Effector memory CD4-positive, alpha-beta T cell (primary cell): ENCODE measurements at places on chromosomes 7 and 10.
A peak's percentile ranks its signal among the peaks of the same experiment; 100 is the strongest.

- DNase-seq, result no peak
Measured at GRCh38 chr10:75754096-75754831, 322.8 kb downstream of the LRMDA start.

GRCh38 chr7:132398253-132398925, 177.9 kb downstream of the PLXNA4 start:
- DNase-seq, result no peak

DNA sequence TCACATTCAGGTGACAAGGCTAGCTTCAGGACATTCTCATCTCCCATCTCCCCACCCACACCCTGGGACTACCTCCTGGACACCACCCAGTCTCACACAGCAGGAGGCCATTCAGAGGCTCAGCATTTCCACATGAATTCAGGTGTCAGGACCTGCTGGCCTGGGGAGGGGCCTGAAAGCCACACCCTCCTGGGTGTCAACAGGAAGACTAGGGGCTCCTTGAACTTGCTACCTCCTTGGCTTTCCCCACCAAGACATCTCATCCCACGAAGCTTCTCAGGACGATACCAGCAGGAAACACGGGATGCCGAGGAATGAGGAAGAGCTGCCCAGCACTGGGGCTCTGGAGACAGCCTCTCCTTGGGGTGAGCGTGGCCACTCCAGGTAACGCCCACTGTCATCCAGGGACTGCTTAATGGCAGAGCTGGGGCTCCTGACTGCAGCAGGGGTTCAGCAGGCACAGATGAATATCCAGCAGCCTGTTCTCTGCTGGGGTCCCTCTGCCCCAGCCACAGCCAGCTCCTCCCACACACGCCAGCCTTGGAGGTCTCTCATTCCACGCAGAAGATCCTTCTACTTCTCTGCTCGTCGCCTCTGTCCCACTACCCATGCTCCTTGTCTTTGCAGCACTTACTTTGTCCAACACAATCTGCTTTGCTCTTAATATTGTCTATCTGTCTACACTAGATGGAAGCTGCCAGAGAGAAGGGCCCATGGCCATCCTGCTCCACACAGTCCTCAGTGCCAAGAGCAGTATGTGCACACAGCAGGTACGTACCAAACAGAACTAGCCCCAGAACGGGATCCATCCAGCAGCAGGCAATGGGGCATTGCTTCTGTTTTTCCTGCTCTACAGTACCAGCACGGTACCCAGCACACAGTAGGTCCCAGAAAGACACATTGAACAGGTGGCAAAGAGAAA, 88.7 kb downstream of the FAM53B start:
- no peak for DNase-seq

DNA sequence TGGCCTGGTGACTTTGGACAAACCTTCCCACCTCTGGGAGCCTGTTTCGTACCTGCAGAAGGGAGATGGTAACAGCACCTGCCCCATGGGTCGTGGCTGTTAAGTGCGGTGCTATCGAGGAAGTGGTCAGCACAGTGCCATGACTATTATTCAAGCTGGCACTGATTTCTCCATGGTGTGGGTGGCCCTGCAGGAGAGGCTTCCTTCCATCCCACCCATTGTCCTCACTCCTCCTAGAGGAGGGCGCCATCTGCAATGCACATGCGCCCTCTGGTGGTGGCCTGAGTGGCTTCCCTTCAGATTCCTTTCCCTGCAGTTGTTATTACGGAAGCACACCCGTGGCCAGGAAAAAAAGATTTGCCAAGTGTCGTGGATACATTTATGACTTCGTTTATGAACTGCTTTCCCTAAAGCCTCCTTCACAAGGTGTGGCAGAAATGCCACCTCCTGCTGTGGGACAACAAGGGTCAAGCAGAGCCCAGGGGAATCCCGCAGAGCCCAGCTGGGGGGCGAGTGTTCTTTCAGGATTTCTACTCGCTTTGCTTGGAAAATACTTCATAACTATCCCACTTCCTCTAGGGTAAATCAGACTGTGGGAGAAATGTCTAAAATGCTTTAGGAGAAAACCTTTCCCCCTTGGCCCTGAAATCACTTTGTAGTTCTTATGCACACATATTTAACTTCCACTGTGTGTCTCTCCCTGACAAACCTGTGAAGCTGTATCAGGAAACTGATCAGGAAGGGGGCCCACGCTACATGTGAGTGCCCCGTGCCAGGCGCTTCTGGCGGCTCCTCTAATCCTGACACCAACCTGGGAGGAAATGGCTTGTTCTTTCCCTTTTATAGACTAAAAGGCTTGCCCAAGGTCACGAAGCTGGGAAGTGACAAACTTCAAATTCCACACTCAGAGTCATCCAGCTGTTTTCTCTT, 98.0 kb upstream of the ANLN start:
- peak; percentile 40 for DNase-seq

- no peak for DNase-seq
Measured at GRCh38 chr7:24299192-24299591, 15.2 kb downstream of the NPY start.

GRCh38 chr10:33196710-33197491, 137.6 kb downstream of the NRP1 start:
- DNase-seq, result no peak

DNA sequence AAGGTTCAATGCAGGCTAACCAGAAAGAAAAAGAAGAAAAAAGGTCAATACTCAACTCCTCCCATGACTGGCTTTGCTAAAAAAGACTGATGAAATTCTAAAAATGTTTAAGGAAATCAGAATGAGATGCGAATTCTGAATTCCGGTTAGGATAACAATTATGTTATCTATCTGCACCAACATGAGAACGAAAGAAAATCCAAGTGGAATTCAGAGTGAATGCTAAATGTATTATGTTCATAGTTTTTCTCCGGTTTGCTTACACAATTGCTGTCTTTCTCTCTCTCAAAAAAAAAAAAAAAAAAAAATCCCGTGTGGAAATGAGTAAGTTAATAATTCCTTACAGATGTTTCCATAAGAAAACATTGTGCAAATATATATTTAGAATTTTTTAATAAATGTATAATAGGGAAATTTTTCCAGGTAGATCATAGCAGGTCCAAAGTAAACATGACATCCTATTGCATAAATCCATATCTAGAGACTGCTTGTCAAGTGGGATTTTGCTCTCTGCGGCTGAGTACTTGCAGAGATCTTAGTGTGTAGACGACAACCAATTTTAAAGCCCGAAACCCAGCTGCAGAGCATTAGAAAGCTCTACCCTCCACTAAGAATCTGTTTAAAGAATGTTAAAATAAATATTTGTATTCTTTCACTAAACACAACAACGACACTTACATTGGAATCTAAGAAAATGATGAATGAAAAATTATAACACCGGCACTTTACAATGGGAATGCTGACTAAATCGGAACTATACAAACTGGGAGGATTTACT, 104.0 kb downstream of the JAZF1 start:
- no peak for DNase-seq

- no peak for DNase-seq
Measured at GRCh38 chr10:114281006-114281405, 42.0 kb downstream of the VWA2 start.

DNA sequence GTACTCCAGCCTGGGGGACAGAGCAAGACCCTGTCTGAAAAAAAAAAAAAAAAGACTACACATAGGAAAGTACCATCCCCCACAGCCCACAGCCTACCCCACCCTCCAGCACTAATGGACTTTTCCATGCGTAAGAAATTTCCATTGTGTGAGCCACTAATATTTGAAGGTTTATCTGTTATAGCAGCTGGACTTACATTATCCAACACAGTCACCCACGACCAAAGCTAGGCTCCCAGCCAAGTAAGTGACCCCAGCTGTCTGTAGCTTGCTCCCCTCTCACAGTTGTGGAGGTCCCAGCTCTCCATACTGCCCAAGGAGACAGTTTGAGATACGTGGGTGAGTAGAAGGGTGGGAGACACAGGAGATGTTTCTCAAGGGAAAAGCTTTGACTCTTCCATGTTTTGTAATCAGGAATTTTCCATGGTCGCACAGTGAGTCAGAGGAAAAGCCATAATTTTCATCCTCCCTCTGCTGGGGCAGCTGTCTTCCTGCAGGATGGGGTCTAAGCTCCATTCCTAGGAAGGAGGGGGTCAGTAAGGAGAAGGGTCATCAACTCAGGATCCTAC, 57.4 kb downstream of the CAV1 start:
- no peak for DNase-seq

DNA sequence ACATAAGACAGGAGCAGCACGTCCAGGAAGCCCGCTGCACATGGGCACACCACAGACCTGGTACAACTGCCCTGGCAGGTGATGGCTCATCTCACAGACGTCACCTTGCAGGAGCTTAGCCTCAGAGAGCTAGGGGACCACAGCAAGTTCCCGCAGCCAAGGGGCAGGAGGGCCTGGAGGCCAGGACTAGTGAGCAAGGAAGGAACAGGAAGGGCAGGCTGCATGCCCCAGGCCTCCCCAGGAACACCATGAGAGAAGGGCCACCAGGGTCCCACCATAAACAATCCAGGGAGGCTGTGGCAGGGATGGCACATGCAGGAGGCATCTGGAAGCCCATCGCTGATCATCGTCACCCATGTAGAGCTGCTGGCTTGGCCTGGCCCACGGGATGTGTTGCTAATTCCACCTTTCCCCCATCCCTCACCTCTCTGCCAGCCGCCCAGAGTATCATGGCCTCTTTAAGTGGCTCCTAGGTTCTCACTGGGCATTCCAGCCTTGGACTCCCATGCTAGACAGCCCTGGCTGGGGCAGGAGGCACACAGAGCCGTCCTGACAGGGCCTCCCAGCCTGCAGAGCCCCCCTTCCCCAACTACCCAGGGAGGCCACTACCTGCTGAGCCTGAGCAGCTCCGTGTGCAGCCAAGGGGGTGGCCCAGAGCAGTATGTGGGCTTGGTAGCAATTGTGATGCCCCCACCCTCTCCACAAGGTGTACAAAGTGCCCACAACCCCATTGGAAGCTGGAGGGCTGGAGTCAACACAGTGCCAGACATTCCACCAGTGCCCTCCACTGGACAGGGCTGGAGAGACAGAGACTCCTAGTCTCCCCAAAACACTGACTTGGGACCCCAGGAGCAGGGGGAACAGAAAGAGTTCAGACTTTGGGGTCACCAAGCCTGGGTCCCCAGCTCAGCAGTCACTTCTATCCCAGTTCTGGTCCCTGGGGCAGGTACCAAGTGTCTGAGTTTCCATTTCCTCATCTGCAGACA, 35.5 kb downstream of the GRID1 start:
- DNase-seq, result no peak

DNA sequence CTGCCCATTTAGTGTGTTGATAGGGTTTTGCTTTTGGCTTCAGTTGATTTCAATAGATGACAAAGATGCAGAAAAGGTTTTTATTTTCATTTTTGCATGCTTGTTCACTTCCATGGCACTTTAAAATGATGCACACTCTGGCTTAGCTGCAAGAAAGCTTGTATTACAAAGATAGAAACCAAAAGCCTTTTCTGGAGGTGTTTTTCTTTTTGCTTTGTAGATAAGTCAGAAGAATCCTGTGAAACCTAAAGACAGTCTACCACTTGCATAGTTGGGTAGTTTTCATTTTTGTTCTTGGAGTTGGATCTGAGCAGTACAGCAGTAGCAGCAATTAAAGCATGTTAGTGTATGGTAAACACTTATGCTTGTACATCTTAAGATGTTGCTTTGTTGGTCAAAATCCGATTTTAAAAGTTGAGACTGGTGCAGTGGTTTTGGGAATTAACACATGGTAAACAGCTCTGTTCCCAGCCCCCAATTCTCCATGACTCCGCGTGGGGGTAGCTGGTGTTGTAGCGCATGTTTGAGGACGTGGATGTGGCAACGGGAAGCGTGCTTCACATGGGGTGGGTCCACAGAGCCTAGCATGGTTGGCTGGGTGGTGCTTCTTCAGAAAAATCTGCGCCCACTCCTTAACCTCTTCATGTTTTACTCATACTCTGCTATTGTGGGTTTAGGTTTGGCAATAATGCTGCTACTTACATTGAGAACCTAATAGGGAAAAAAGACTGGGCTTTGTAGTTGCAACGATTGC, 19.8 kb downstream of the CCNY start:
- DNase-seq, result no peak

DNA sequence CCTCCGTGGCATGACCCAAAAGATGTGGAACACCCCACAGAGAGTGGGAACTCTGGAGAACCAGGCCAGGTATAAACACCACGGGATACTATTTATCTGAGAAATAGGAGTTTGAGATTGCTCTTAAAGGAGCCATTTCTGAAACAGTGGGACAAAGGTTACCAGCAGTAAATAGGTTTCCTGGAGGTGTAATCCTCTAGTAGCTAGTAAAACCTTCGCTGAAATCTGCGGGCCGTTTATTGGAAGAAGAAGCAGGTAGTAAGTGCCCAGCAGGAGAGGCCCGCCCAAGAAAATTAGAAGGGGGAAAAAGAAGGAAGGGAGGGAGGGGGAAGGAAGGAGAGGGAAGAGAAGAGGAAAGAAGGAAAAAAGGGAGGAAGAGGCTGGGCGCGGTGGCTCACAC, 51.6 kb downstream of the CHST3 start:
- no peak for DNase-seq

GRCh38 chr7:39016609-39017008, 38.9 kb downstream of the POU6F2 start:
- no peak for DNase-seq

DNA sequence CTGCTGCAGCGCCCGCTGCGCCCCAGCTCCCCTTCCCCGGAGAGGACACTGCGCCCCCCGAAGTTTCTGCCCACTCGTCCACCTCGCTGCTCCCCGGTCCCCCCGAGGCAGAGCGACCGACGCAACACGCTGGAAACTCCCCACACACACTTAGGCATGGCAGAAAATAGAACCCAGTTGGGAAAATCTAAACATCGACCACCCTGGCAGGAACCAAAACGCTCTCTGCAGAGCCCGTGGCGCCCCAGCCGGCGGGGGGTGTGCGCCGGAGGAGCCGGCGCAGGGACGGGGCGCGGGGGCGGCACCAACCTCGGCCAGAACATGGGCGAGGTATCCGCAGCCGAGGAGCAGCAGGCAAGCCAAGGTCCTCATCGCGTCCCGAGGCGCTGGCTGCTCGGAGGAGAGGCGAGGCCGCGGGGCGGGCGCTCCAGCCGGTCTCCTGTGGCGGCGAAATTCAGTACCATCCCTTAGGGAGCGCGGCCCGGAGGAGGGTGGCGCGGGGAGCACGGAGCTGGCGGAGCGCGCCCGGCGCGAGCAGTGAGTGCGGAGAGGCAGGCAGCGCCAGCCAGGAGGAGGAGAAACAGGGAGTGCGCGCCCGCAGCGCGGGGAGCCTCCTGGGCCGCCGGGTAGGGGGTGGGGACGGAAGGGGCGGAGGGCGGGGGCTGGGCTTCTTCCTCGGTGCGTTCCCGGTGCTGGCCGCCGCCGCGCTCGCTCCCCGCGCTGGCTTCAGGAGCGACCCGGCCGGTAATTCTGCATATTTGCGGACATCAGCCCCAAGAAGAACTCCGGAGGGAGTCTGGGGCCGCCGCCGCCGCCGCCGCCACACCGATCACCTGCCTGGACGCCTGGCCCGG, 789 bp downstream of the PDGFA start:
- no peak for DNase-seq

GRCh38 chr7:27478084-27478483, 184.6 kb downstream of the HIBADH start:
- no peak for DNase-seq

DNA sequence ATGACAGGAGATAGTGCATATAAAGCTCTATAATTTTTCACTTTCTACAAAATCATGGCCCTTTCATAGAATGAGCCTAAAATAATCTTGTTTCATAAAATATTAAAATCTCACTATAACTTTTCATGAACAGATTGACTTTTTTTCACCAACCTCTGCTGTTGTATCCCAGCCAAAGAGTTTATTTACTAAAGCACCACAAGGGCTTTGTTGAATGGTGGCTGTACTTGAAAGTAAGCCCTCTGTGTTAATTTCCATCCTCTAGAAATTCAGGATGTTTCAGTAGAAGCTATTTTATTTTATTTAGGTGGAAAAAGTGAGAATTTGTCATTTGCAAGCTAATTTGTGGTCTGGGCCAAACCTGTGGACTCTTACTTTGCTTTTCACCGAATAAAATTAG, 30.2 kb downstream of the THNSL1 start:
- DNase-seq, result no peak

GRCh38 chr7:113371416-113372043, 253.2 kb upstream of the SMIM30 start:
- DNase-seq, result no peak
